ENCODE measurements at places on chromosomes 5 and 9.

DNA sequence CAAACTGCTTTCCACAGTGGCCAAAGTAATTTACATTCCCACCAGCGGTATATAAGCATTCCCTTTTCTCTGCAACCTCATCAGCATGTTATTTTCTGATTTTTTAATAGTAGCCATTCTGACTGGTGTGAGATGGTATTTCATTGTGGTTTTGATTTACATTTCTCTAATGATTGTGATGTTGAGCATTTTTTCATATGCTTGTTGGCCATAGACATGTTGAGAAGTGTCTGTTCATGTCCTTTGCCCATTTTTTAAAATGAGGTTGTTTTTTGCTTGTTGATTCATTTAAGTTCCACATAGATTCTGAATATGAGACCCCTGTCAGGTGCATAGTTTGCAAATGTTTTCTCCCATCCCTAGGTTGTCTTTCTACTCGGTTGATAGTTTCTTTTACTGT, 254.5 kb upstream of the MPDZ start:
- DNase-seq: no peak

DNA sequence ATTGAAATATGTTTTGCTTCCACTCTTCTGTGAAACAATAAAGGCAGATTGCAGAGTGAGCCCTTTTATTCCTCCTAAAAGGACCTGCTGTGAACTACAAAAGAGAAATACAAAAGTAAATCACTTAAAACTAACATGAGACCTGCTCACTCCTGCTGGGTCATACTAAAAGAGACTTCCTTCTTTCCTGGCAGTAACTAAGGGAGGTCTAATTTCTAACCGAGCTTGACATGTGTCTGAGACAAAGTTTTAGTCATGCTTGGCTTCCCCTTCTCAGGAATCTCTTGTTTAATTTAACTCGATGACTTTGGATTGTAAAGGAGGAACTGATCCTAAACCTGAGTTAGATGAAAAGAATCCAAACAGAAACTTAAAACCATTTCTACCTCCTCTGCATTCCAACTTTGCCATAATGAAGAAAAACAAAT, 86.4 kb upstream of the CDH6 start:
- DNase-seq: no peak

DNA sequence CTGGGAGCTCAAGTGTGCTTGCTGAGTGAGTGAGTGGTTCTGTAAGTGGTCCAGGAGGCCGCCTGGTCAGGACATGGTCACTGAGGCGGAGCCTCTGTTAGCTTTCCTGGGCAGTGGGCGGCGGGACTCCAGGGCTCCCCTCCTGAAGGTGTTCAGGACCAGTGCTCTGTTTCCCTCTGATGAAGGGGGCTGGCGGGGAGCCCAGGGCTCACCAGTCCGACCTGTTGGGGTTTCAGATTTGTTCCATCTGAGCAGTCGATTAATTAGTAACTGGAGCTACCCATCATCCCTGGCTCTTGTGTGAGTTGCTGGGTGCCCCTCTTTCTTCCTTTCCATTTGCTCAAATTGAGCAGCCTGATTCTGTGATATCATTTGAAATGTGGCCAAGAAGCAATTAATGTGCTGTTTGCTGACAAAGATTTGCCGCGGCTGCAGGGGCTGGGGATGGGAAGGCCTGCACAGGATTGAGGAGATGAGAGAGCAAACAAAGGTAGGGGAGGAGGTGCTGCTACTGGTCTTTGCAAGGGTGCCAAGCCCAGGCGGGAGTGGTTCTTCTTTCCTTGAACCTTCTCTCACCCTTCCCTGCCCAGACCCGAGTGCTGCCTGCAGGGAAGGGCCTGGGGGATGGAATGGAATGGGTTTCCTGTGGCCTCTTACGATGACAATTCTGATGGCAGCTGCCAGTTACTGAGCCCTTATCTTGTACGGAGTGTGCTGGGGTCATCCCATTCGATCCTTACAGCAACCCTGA, 92.8 kb upstream of the PITX1 start:
- DNase-seq: no peak

DNA sequence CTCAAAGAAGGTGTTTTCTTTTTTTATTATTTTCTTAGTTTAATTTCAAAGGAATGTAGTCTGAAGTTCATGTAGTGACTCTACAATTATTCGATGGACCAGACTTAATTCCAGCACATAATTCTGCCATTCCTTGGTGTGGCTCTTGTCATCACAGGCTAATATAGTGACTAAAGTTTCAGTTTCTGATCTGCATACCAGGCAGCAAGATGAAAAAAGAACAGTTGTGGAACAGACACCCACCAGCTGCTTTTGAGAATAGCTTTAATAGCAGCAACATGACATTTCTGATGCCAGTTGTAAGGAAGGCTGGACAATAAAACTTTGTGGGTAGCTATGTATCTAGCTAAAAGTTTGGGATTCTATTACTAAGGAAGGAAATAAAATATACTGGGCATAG, 676.3 kb upstream of the GRAMD2B start:
- DNase-seq: no peak

DNA sequence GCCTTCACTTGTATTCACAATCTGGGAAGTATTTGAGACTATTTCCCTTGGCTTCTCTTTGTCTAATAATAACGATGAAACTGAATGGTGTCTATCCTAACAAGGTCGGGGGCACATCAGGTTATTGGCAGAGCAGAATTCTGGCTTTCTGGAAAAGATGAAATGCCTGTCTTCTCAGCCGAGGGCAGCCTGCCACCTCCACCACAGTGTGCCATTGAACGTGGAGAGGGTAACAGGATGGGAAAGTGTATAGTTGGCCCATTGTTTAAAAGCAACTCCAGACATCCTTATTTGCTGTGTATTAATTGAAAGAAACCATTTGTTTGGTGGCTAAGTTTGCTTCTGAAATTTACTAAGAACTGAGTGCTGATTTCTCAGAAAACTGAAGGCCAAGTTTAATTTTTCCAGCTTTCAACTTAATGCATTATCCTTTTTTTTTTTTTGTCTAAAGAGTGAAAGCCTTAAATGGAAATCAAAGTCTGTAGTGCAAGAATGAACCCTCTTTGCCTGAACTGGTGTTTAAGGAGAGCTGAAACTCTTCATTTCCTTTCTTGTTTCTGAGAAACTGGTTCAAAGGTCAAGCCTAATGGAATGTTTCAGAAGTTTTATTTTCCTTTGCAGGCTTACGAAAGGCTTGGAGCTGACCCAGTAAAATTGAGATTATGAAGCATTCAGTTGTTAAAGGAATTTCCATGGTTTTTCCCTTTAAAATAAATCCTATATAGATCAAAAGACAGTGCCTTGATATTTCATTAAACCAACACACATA, 563.7 kb upstream of the DAP start:
- DNase-seq: no peak

GRCh38 chr5:53369681-53370080, 110.7 kb upstream of the FST start:
- DNase-seq: no peak

DNA sequence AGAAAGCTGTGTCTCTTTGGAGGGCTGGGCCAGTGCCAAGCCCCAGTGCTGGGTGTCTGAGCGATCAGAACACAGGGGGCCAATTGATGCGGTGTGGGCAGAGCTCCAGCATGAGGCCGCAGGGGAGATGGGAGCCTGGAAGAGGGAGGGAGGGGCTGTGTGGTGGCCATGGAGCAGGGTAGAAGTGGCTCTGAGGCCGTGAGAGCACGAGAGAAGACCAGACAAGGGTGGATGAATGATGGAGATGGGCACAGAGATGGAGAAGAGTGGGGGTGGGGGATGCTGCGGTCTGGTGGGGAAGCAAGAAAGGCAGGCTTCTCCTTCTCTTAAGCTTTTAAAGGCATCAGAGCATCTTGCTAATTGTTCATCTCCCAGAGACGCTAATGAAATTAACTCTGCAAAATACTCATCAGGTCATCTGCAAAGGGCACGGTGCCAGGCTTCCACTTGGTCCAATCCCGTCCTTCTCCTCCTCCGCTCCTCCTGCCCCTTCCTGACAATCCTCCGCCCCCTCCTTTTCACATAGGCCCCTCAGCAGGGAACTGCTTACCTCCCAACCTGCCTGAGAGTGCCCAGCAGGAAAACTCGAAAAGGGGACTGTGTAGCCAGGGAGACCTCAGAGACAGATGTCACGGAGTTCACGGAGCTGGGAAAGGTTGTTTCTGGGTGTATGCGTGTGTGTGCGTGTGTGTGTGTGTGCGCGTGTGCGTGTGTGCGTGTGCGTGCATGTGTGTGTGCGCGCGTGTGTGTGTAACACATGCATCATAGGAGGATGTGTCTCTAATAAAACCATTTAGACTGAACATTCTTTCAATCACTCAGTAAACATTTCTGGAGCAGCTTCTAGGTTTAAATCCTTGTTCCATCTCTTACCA, 7.1 kb upstream of the UNC5A start:
- DNase-seq: no peak
